Cortex of kidney (tissue), 1 donor: ENCODE measurements at places on chromosomes 3 and 15.

GRCh38 chr3:137420198-137420995 is 343.7 kb upstream of the SOX14 start:
- DNase-seq: no peak

DNA sequence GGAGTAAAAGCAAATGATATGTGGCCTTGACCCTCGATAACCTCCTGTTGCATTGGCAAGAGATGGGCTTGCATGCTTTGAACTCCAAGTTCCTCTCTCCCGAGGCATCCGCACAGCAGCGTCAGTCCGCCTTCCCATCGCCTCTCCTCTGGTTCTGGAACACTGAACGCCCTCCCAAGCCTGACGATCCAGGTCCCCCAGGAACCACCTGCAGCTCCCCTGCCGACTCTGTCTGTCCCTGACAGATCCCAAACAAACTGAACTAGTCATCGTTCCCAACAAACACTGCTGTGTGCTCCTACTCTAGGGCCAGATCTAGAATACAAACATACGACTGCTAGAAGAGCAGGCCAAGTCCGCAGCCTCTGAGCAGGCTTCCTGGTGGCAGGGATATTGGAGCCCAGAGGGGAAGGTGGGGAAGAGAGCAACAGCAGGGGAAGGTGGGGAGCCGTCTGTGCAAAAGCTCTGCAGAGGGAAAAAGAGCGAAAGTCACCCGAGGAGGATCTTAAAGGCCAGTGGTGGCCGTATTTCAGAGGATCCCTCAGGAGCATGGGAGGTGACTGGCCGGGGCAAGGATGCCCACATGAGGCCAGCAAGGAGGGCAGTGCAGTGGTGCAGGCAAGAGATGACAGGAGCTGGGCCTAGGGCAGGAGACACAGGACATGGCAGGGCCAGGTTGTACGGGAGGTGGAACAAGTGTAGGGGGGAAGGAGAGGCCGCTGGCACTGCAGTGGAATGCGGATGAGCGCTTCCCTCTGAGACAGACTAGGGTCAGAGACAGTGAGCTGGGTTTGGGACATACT is 50.8 kb downstream of the PCSK6 start:
- no peak for DNase-seq

GRCh38 chr3:148042663-148043445 is 633.7 kb downstream of the ZIC1 start:
- no peak for DNase-seq

GRCh38 chr3:47432673-47433072 is 43.1 kb downstream of the SCAP start:
- no peak for DNase-seq

DNA sequence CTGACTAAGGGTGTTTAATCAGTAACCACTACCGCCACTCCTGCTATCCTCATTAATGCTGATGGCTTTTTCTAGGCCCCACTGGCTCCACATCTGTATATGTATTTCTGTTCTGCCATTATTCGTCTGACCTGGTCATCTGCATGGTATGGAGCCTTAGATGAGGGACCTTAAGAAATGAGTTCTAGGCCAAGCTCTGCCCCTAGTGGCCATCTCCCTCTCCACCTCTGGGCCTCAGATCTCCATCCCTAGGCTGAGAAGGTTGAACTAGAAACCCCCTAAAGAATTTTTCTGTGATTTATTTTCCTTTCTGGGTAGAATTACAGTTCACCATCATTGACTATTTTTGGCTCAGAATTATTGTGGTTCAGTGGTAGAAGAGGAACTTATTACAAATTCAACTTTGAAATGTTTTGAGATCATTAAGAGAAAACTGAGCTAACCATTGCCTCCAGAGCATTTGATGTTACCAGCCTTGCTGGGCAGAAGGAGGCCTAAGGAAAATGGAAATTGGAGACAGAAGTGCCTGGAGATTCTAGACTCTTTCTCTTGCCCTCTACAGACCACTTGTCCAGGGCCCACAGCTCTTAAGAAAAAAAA is 325.2 kb upstream of the NR2E3 start:
- no peak for DNase-seq

GRCh38 chr15:69568173-69569009 is 115.8 kb downstream of the RPLP1 start:
- DNase-seq: no peak

GRCh38 chr3:53836084-53836872 is 9.9 kb downstream of the CHDH start:
- DNase-seq: no peak

DNA sequence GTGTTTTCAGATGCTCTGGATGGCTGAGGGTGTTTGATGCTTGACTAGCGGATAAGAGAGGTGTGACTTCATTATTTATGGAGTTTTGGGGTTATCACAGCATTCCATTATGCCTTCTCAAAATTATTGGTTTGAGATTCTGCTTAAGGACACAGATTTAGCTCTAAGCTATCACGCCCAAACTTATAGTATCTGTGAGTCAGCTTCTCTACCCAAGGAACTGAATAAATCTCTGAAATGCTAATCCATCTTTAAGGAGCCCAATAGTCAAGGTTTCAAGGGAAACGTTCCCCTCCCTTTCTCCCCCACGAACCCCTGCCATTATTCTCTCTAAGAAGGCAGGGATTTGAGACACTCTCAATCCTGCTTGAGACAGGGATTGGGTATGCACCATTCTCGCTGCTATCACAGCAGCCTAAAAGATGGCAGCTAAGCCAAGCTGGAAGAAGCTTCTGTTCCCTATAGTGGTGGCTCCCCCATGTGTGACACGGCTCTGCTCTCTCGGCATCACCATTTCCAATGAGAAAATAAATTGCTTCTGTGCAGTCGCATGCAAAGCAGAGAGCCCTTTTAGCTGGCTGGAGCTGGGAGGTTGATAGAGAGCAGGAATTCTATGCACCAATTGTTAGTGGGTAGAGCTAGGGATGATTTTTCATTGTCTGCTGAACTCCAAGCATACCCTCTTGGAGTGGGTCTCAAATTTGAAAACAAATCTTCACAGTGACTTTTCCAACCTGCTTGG is 151.1 kb downstream of the IL20RB start:
- no peak for DNase-seq

DNA sequence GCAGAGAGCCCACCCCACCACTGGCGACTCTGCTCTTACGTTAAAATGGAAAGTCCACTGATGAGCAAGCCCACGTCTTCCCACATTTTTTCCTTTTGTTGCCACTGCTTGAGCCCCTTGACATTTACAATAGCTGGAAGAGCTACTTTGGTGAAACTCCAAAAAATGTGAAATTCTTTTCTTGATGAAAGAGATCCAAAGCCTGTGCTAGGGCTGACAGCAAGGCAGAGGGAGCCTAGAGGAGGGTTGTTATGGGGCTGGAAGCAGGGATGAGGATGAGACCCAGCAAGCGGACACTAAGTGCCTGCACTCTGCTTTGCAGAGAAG is 97.1 kb downstream of the CEMIP start:
- DNase-seq: no peak

DNA sequence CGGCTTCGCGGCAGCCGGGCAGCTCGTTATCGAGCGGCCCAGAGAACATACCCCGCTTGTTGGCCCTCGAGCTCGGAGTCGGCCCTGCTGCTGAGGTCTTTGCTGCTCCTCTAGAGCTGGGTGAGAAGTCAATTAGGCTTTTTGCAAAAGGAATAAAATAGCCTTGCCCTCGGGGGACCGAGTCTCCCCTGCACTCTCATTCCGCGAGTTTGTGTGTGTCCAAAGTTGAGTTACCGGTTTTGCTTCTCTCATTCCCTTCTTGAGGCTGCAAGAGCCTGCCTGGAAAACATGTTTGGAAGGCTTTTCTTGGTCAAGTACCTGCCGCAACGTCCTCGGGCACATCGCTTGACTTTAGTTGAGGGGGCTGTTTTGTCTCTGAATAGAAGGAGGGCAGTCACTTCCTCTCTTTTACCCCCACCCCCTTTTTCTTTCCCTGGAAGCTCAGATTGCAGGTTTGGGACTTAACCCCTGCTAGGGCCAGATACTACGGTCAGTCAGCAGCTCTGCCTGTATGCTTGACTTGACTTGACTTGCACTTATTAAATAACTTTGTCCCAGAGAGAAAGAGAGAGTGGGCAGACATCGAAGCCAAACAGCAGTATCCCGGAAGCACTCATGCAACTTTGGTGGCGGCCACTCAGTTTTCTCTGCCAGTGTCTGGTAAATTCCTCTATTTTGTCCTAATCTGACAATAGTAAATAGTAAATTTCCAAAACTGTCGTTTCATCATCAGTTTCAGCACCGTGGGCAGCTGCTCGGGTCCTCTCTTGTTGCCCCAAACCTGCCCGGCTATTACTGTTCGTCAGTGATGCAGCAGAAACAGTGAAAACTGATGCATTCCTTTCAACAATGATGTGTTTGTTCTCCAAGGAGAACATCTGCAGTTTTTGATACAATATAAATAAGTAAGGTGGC is 609 bp downstream of the RNF13 start:
- DNase-seq: no peak

- DNase-seq: no peak
Observed at GRCh38 chr15:90075420-90076289, 26.6 kb downstream of the IDH2 start.

GRCh38 chr15:97683831-97684230 is 276.7 kb upstream of the ARRDC4 start:
- DNase-seq: no peak
